ENCODE measurements at places on chromosomes 1 and 21.

DNA sequence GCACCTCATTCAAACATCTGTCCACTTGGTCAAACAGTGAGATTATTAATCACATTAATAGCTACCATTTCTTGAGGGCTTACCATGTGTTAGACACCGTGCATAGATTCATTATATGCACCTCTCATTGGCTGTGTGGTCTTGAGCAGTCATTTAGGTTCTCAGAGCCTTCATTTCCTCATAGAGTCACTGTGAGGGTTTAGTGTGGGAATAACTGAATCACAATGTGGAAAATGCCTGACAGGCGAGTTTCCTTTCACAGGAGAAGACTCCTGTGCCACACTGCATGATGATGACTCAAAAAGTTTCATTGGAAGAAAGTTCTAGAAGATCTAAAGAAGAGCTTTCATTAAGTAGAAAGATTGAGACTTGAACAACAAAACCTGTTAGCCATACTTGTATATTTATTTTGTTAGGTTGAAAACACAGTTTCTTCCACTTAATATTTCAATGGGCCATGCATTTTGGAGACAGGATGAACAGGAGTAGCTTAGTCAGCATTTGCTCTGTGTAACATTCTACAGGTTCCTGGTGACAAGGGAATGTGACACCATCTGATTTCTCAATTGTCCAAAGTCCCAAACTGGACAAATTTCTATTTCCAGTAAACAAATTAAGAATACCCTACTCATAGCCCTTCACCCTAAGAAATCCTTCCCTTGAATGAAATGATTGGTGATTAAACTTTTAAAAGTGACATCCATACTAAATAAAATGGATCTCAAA is 45.7 kb downstream of the FYB2 start:
- no peak for DNase-seq

DNA sequence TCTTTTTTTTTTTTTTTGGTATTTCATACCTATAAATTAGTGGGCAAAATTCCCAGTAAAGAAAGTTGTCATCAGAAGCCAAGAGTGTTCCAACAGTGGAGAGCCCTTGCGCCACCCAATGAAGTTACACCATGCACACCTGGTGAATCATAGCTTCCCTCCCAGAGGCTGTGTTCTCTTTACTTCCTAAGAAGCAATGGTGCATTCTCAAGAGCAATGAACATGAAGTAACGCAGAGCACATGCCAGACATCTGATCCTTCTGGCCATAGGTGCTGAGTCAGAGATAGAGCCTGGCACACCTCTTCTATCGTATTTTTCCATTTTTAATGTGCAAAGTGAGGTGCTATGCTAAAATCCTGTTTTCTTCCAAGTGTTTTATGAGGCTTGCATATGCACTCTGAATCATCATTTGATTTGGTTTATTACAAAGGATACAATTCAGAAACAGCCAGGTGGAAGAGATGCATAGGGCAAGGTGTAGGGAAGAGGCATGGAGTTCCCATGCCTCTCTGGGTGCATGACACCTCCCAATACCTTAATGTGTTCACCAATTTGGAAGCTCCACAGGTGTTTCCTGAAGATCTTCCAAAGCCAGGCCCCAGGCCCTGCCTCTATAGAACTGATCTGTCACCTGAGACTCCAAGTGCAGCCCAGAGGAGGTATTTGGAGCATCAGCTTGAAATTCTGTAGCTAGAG is 408.0 kb downstream of the SIPA1L2 start:
- DNase-seq, result no peak

GRCh38 chr1:150363426-150364230 is at the start of gene RPRD2:
RPRD2 (plus strand) TSS chr1:150364147; CDS start chr1:150364715, 568 bp downstream.
- DNase-seq, result peak; percentile 99

DNA sequence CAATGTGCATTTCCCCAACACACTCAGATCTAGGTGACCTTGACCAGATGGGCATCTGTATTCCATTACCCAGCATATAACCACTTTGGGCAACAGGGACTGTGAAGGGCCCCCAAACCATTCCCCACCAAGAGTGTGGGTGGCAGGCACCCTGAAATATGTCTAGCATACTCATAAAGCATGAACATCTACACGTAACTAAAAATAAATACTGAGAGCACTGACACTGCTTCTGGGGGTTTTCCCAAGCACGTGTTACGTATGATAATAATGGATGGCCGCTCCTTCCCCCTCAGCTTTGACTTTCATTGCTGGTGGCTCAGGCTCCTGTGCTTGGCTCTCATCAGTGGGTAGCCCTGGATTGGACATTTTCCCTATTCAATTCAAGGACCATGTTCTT is 39.1 kb downstream of the IGSF3 start:
- no peak for DNase-seq

GRCh38 chr1:65958561-65959350 is 166.1 kb downstream of the PDE4B start:
- DNase-seq, result peak; percentile 76

- no peak for DNase-seq
These were observed 3.0 kb upstream of the ATP1B1 start for GRCh38 chr1:169103480-169103893.

GRCh38 chr1:219568733-219569132 is 44.2 kb downstream of the ZC3H11B start:
- DNase-seq, result no peak

DNA sequence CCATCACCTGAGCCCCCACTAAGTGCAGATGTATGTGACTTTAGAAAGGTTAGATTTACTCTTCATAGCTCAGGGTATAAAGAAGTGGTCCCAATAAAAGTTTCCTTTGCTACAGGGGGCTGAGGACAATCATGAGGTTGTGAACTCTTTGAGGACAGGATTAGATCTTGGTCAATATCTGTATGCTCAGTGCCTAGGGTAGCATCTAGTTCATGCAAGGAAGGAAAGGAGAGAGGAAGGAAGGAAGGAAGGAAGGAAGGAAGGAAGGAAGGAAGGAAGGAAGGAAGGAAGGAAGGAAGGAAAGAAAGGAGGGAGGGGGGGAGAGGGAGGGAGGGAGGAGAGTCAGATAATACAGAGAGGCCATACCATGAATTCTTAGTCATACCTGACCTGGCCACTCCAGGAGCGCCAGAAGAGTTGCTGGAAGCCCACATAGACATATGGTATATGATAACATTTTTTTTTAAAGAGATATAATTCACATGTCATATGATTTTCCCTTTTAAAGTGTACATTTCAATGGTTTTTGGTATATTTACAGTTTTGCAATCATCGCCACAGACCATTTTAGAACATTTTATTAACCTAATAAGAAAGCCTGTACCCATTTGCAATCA is 9.7 kb upstream of the CSRP1 start:
- DNase-seq, result no peak

DNA sequence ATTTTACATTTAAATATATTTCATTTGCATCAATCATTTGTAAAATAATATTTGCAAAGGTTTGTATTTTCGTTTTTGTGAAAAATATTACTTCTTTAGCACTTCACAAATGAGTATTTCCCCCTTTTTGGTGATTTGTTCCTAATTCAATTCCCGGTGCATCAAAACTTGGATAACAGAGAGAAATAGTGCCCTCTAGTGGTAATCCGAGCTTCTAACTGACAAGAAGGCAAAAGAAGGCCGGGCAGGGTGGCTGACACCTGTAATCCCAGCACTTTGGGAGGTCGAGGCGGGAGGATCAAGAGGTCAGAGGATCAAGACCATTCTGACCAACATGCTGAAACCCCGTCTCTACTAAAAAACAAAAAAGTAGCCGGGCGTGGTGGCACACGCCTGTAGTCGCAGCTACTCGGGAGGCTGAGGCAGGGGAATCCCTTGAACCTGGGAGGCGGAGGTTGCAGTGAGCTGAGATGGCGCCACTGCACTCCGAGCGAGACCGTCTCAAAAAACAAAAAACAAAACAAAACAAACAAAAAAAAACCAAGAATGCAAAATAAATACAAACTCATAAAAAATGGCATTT is 137.7 kb downstream of the COL11A1 start:
- DNase-seq, result no peak

GRCh38 chr1:9764550-9764949 is 59.2 kb downstream of the CLSTN1 start:
- DNase-seq, result no peak

DNA sequence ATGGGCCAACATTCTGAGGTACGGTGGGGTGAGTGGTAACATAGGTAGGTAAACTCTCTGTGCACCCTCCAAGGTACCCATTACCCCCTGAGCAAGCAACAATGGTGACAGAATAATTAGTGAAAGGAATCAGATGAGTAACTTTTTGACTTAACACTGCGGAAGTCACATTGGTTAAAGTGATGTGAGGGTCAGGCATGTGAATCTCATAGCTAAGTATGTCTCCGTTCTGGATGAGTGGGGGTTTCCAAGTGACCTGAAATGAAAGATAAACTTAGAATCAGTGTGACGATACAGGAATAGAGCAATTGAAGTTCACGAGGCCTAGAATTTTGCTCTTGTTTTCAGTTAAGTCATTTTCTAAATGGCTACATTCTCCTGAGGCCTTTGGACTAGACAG is 311.7 kb downstream of the KCTD3 start:
- no peak for DNase-seq

GRCh38 chr21:38159355-38159754 is 97.4 kb upstream of the KCNJ15 start:
- DNase-seq, result peak; percentile 38

- DNase-seq, result no peak
These were observed 8.4 kb downstream of the GSTM3 start for GRCh38 chr1:109732390-109732881.

DNA sequence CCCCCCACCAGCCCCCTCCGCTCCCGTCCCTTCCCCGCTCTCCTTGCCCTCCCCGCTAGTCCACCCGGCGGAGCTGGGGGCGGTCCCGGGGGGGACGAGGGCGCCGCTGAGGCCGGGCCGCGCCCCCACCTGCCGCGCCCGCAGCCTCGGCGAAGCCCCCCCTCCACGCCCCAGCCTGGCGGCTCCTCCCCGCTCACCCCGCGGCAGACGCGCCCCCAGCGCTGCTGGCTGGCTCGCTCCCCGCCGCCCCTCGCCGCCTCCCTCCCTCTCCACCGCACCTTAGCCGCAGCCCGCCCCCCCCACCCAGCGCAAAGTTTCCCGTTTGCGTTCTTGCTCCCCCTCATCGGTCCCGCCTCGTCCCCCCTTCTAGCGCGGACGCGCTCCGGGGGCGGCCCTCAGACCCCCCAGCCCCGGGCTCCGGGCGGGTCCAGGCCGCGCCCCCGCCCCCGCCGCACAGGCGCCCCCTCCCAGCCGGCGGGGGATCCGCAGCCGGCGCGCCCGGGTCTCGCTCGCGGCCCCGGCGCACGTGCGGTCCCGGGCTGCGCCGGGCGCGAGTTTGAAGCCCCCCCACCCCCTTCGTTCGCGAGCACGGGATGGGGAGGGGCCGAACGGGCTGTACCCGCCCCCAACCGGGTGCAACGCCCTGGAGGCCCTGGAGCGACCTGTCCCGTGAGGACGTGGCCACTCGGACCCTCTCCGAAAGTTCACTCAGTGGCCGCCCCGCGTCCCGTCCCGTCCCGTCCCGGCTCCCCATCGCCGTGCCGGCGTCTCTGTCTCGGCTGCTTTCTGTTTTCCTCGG is 623 bp downstream of the PTPRF start:
- DNase-seq, result peak; percentile 14

DNA sequence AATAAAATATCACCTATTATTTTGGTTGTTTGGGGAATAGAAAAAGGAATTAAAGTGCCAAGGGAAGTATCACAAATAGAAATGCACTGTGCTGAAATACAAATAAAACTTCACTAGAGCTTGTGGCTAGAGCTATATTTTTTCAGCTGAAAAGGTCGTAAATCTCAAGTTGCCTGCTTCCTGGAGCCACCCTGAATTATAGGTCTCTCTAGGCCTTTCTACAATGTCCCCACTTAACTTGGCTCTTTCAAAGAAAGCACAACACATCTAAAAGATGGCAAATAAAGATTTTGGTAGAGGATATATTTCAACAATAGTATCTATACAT is 5.0 kb upstream of the RNF2 start:
- DNase-seq, result no peak

GRCh38 chr1:58618303-58618702 is 41.3 kb upstream of the TACSTD2 start:
- DNase-seq, result peak; percentile 10

- DNase-seq, result no peak
These were observed 113.0 kb downstream of the OSBPL9 start for GRCh38 chr1:51729824-51730301.

GRCh38 chr1:165055581-165055980 is 300.9 kb downstream of the LMX1A start:
- no peak for DNase-seq

- DNase-seq, result no peak
These were observed 36.7 kb downstream of the ETNK2 start for GRCh38 chr1:204115116-204115515.

GRCh38 chr21:28252928-28253327 is 739.7 kb downstream of the LTN1 start:
- DNase-seq, result no peak

- no peak for DNase-seq
These were observed 296.3 kb downstream of the NFIA start for GRCh38 chr1:61378494-61379180.

GRCh38 chr1:97243973-97244560 is 522.5 kb downstream of the PTBP2 start:
- DNase-seq, result no peak
